ENCODE measurements at places on chromosomes 1 and 21.

GRCh38 chr1:162868972-162869371 is 8.0 kb upstream of the CCDC190 start:
- DNase-seq = no peak

DNA sequence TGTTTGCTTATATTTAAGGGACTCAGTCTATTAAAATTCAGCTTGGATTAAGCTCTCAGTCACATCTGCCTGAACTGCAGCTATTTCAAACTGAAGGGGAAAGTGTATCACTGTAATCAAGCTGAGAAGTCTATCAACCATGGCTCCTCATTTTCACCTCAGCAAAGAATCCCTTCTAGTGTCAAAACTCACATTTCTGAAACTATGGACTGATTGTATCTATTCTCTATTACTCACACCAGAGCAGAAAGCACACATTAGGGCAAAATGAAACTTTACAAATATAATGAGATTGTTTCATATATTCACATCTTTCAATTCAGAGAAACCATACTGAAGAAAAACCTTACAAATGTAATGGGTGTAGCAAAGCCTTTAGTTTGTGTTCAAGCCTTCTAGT is 14.6 kb upstream of the C1orf146 start:
- no peak for DNase-seq

GRCh38 chr1:168019407-168019806 is 82.5 kb upstream of the MPC2 start:
- no peak for DNase-seq

- no peak for DNase-seq
Measured at GRCh38 chr1:48006264-48006663, 9.1 kb upstream of the TRABD2B start.

DNA sequence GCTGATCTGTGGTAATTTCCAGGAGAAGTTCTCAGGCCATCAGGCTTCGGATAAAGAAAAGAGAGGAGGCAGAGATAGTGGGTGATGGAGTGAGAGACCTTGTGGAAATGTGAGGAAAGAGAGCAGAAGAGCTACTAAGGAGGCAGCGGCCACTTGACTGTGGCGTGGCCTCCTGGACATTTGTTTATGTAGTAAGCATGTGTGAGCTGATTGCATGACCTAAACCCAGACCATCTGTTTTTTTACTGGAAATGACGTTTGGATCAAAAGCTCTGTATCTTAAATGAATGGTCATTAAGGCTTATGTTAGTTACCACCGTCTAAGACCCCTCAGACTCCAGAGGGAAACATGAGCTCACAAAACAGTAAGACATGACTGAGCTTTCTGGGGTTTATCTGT is 13.6 kb downstream of the ATP1B1 start:
- no peak for DNase-seq

GRCh38 chr1:224383218-224383617 is 26.5 kb downstream of the CNIH4 start:
- DNase-seq = no peak

- DNase-seq = no peak
Measured at GRCh38 chr1:230307213-230307612, 118.9 kb downstream of the PGBD5 start.

DNA sequence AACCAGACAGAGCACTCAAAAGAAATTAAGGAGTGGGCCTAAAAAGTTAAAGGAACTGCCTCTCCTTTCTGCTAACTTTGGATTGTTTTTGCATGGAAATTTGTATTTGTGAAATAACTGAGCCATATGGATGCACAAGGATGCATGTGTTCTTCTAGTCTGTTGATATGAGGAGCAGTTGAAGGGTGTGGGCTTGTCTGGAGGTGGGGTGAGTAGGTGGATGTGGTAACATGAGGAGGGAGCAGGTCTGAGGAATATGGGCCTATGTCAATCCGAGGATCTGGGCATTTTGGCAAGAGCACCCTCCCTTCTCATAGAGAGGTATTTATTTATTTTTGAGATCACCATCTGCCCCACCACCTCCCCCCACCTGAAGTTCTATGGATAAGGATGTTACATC is 13.4 kb downstream of the CACNA1E start:
- DNase-seq = no peak

DNA sequence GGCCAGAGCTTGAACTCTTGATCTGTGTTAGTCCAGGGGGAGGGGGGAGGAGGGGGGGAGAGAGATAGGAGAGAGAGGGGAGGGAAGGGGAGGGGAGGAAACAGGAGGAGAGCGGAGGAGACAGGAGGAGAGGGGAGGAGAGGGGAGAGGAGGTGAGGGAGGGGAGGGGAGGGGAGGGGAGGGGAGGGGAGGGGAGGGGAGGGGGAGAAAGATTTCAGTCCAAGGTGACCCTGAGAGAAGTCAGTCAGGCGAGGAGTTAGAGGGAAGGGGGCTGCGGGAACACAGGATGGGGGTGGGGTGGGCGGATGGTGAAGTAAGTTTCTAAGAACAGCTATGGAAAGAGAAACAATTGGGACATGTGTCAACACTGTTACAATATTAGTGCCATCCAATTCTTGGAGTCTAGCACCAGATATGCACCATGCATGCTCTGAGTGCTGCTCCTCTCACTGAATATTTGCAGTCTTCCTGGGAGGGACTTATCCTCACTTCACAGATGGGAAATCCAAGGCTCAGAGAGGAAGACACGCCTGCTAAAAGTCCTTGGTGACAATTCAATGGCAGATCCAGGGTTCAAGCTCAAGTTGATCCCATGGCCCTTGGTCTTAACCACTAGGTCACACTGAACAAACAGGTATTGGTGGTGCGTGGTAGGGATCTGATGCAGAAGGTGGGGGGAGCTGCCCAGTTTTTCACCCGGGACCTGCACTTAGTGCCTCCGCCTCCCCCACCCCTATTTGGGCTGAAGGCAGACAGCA is 42.5 kb upstream of the ECE1 start:
- DNase-seq = no peak

DNA sequence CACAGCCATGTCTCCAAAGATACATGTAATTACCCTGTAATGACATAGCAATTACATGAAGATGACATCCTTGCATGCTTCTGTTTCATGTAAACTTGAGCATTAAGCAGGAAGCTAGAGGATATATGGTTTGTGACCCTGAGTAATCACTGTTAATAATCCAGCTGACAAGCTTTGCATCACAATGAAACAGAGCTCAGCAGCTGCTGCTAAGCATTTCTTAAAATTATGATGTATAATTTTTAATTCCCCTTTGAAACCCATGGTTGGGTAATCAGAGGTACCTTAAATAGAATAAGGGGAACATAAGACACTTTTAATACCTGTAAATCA is 293.5 kb downstream of the NTNG1 start:
- DNase-seq = no peak

DNA sequence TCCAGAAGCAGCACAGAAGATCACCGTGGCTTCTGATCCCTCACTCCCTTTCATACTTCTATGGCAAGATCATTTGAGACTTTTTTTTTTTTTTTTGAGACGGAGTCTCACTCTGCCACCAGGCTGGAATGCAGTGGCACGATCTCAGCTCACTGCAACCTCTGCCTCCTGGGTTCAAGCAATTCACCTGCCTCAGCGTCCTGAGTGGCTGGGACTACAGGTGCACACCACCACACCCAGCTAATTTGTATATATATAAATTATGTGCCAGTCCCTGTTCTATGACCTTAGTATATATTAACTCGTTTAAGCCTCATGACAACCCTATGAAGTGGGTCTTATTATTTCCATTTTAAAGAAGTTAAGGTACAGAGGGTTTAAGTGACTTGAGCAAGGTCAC is 298.5 kb downstream of the VAV3 start:
- DNase-seq = no peak

- DNase-seq = no peak
Measured at GRCh38 chr1:21384620-21385019, 55.3 kb upstream of the NBPF3 start.

DNA sequence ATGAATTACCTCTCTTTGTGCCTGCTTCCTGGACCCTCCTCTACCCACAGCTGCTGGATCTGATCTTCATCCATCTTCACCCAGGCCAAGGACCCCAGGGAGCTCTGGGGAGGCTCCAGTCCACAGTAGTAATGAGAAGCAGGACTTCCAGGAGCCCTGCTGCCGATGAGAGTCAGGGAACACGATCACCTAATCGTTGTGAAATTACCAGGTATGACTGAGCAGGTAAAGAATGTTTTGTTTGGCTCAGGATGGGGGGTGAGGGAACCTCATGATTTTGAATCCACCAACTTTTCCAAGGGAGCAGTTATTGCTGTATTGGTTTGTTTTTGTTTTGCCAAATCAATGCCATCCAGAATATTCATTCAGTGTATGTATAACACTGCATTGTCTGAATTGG is 454.0 kb downstream of the PLPP3 start:
- DNase-seq = no peak

GRCh38 chr1:41540886-41541591 is 56.6 kb upstream of the EDN2 start:
- DNase-seq = no peak

- DNase-seq = no peak
Measured at GRCh38 chr1:54583871-54584270, 35.8 kb downstream of the ACOT11 start.

DNA sequence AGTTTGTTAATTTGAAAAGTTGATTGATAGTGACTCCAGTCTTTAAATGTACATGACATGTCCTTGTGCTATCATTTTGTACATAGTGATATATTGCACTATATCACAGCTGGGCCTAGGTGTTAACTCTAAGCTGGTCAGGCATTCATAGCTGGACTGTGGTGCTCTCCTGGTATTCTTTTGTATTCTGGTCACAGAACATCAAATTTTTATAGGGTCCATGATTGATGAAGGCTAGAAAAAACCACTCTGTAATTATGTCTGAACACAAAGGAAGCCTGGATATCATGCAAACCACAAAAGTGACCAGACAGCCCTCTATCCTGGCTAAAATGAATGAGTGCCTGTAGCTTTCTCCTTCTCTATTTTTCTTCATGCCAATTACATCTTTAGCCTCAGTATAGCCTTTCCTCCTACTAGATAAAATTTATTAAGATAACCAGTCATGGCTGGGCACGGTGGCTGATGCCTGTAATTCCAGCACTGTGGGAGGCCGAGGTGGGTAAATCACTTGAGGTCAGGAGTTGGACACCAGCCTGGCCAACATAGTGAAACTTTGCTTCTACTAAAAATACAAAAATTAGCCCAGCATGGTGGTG is 134.9 kb upstream of the B3GALT2 start:
- DNase-seq = no peak

- DNase-seq = no peak
Measured at GRCh38 chr1:43982808-43983207, 3.8 kb downstream of the B4GALT2 start.

GRCh38 chr1:145990249-145990855 is 6.0 kb downstream of the TXNIP start:
- no peak for DNase-seq

DNA sequence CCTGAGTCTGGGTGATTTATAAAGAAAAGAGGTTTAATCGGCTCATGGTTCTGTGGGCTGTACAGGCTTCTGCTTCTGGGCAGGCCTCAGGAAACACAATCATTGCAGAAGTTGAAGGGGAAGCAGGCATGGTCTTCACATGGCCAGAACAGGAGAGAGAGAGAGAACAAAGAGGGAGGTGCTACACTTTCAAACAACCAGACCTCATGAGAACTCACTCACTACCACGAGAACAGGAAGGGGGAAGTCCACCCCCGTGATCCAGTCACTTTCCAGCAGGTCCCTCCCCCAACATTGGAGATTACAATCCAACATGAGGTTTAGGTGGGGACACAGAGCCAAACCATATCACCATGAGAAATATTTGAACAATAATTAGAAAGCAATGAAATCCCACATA is 222.9 kb downstream of the FAM72C start:
- no peak for DNase-seq

GRCh38 chr1:99049745-99050144 is 45.1 kb upstream of the PLPPR5 start:
- no peak for DNase-seq

DNA sequence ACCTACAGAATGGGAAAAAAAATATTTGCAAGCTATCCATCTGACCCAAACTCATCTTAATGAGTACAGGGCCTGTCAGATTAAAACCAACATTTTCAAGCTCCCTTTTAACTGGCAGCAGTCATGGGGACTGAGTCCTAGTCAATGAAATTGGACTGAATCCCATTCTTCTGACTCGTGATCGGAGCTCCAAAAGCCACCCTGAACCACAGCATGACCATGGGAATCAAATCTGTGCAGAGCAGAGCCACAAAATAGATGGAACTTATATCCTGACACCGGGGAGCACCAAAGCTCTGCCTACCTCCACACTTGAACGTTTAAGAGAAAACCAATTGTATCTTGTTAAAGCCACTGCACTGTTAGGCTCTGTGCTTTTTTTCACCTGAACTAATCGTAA is 5.0 kb upstream of the RWDD3 start:
- DNase-seq = no peak

DNA sequence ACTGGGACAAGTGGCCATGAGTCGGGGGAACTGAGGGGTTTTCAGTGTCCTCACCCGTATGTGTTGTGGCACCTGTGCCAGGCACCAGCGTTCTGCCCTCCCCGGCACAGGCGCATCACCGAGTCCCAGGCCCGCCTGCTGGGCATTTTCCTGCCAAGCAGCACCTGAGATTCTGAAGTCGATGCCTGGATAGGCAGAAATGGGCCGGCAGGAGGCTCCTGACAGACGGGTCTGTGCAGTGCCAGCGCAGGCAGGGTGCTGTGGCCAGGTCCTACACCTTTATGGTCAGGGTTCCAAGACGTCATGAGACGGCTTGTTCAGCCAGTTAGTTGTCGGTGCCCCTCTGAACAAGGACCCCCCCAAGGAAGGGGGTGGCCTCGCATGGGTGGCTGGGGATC is 10.6 kb downstream of the FAAP20 start:
- no peak for DNase-seq

DNA sequence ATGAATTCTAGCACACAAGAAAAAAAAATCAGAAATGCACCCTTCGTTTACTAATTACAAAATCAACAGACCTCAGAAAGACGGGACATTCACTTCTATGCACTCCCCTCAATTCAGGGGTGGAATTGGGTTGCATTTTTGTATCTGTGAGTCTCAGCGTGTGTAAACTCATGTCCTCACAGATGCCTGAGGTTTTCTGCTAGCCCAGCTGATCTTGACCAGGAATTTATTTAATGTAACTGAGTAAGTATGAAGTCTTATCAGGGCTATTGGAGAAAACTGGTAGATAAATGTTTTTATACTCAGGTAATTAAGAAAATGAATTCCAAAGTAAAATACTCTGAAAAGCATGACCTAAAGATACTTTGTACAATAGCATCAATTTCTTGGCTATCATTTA is 167.7 kb downstream of the RUNX1 start:
- no peak for DNase-seq

- no peak for DNase-seq
Measured at GRCh38 chr1:20785907-20786252, 1.2 kb downstream of the HP1BP3 start.

- no peak for DNase-seq
Measured at GRCh38 chr1:169118227-169118626, 11.7 kb downstream of the ATP1B1 start.

DNA sequence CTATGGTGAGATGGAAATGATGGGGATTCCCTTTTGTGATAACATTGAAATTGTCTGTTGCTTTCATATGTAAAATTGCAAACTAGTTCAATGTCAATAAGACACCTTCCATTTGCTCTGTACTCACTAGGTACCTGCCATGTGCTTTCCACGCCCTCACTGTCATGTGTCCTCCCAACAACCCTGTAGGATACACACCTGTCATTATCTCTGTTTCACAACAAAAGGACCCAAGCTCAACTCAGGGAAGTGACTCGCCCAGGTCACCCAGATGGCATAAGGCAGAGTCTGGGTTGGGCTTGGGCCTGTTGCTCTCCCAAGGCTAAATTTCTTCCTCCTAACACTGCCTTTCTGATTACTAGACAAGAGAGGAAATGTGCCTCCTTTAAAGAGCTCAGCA is 45.3 kb upstream of the MCOLN3 start:
- DNase-seq = no peak

GRCh38 chr1:9559673-9560072 is 20.4 kb downstream of the SLC25A33 start:
- DNase-seq = no peak

Measured in NCI-H526 treated with DMSO at 0.1 percent for 48 hours (cell line).